Stimulated activated CD4-positive, alpha-beta T cell treated with anti-CD3 and anti-CD28 coated beads, Interleukin-4, amount 100 ng/mL, for 4 hours (primary cell): ENCODE measurements at places on chromosomes 1 and 21.
A peak's percentile ranks its signal among the peaks of the same experiment; 100 is the strongest.

GRCh38 chr21:34774750-34775149 is 106.0 kb downstream of the CLIC6 start:
- no peak for DNase-seq

GRCh38 chr21:46172863-46173528 is 11.3 kb downstream of the SPATC1L start:
- DNase-seq = no peak

DNA sequence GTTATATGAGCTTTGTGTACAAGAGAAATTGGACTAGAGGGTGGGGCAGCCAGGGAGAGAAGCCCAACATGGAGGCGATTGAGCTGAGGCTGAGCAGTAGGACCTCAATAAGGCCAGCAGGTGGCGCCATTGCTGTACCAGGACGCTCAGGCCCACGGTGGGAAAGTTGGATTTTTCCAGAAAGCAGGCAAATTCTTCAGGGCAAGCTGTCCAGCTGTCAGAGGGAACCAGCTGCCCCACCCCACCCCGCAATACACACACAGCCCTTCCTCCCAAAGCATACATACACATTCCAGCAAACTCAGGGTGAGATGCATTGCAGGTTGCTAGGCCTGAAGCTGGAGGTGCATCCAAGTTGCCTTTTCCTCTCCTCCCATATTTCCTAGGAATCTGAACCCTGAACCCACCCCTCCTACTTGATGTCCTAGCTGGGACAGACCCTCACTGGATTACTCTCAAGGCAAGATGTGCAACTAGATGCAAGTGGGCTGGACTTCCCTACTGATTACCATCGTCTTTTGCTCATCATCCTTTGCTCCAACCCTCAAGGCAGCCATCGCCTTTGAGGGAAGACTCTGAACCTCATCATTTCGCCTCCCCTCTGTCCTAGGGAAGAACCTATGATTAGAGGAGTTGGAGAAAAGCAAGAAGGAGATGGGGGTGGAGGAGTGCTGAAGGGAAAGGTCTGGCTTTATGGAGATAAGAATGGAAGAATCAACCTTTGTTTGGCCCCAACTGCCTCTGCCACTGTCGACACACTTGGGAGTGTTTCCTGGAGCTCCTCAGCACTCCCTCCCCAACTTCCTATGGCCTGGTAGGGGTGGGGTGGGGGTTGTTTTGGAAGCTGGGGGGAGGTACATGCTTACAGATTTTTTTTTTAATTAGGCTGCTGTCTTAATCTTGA is 25.5 kb downstream of the CD34 start:
- peak; percentile 64 for DNase-seq

DNA sequence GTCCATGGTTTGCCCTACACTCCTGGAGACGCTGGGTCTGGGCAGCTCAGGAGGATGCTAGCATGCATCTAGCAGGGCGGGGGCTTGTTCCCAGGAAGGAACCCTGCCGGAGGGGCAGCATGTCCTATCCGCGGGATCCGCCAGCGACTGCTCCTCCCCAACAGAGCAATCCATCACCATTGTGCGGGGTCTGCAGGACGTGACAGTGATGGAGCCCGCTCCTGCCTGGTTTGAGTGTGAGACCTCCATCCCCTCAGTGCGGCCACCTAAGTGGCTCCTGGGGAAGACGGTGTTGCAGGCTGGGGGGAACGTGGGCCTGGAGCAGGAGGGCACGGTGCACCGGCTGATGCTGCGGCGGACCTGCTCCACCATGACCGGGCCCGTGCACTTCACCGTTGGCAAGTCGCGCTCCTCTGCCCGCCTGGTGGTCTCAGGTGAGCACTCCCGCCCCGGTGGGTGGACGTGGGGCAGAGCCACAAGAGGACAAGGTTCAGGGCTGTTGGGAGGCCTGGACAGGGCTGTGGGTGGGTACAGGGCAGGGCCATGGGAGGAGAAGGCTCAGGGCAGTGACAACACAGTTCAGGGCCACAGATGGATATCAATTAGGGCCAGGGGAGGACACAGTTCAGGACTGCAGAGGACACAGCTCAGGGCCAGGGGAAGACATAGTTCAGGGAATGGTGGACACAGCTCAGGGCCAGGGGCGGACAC is 71.3 kb downstream of the OBSCN start:
- DNase-seq = no peak
